ENCODE measurements at places on chromosomes 6 and 20.

DNA sequence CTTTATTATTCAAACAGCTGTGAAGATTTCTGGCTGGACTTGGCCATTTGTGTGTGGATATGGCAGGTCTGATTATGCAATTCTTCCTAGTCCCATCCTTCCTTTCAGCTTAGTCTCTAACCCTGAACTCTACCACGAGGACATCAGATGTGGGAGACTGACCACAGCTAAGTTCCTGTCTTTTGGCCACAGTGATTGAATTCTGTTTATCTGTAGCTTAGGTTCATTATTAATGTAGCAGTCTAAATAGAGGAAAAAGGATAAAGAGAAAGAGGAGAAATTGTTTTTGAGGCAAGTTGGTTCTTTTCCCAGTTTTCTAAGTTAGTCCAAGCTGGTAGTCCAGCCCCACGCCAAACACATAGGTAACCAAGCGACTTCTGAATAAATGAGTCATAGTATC is 598.9 kb downstream of the RFPL4B start:
- DNase-seq, result no peak

GRCh38 chr6:18293076-18293904 is 29.0 kb upstream of the DEK start:
- DNase-seq, result peak; percentile 75

GRCh38 chr20:13855613-13856012 is 70.8 kb downstream of the NDUFAF5 start:
- DNase-seq, result no peak

GRCh38 chr6:87714093-87714842 is 12.2 kb upstream of the AKIRIN2 start:
- peak; percentile 90 for DNase-seq

- peak; percentile 54 for DNase-seq
These were observed 906 bp upstream of the BTN3A2 start for GRCh38 chr6:26363882-26364701.

DNA sequence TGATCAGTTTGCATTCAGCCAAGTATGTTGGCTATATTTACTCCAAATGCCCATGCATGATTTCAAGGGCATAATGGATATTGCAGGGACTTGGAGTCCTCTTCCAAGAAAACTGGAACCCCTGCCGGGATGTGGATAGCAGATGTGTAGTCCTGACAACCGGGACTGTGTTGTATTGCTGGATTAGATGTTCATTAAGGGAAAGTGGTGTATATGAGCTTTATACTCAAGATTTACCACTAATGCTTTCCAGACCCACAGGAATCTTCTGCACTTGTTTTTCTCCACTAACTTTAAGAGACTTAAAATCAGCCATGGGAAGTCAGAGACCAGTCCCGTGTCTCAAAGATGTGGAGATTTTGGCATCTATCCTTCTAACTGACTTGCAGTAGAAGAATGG is 770.9 kb downstream of the HDGFL1 start:
- no peak for DNase-seq

DNA sequence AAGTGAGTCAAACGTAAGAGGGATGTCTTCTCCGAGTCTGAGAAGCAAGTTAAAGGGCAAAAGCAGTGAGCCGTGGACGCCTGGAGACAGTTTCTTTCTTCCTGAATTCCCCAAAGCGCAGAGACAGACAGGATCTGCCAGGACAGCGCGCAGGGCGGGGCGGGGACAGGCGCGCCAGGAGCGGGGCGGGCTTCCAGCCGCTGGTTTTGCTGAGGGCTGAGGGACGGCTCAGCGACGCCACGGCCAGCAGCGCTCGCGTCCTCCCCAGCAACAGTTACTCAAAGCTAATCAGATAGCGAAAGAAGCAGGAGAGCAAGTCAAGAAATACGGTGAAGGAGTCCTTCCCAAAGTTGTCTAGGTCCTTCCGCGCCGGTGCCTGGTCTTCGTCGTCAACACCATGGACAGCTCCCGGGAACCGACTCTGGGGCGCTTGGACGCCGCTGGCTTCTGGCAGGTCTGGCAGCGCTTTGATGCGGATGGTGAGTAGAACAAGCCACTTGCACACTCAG is at the start of gene SCGN:
SCGN (plus strand) TSS at position 209 of the 509 bp plus-strand sequence; CDS start at position 398, 189 bp downstream.
- peak; percentile 27 for DNase-seq
